Fibroblast of lung (primary cell): ENCODE measurements at places on chromosomes 11 and 22. TPM values are rescaled to one million over a fixed set of nuclear protein-coding genes. Genes with fewer than 3 reads are reported as not detected.

DNA sequence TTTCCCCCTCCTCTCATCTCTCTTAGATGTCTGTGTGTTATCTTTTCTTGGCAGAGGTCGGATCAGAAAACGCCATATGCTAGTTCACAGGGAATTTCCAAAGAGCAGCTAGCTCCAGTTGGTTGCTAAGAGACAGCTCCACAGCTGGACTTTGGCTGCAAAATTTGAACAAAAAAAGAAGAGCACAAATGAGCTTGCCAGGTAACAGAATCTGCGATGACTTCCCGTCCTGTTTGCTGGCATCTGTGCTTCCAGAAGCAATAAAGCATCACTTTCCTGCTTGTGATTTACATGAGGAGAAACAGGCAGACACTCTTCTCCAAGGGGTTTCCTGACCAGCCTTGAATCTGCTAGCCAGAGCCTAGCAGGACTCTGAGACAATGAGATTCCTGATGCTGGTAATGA is 596.0 kb upstream of the B3GAT1 start:
- DNase-seq: no peak

DNA sequence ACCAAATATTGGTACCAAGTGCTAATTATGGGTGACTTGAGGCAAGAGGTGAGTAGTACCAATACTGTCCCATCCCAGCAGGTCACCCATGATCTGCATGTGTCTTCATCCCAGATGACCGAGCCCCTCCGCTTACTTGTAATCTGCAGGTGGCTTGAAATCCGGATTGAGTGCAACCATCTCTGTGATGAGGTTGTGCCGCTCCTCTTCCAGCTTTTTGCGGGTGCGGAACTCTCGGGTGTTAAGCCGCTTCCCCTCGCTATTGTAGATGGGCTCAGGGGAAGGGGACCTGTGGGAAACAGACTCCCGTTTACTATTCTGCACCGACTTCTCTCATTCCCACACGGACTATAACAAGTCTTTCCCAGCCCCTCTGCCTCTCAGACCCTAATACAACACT is 8.2 kb downstream of the SF1 start:
- DNase-seq: no peak

DNA sequence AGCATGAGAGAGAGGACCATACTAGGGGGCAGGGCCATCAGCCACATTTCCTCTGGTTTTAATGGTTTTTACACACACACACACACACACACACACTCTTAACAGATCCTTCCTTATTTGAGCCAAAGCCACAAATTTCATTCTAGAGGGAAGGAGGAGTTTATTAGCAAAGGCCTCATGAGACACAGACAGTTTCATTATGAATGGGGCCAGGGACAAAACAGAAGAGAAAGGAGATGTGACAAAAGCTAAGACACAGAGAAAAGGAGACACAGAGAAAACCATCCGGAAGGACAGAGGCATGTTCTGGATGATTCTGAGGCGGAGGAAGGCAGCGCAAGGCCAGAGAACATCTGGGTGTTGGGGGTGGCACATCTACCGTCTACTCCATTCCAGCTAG is 32.2 kb upstream of the ARFGAP3 start:
- no peak for DNase-seq

- no peak for DNase-seq
Measured at GRCh38 chr11:72904016-72904415, 89.8 kb downstream of the ATG16L2 start.

Gene CNTF
- 0.77 and 1.2 TPM in 2 replicates for total RNA-seq
